ENCODE measurements at places on chromosomes 6 and 20.

GRCh38 chr20:8963330-8963729 is 105.6 kb upstream of the PLCB4 start:
- DNase-seq: no peak

DNA sequence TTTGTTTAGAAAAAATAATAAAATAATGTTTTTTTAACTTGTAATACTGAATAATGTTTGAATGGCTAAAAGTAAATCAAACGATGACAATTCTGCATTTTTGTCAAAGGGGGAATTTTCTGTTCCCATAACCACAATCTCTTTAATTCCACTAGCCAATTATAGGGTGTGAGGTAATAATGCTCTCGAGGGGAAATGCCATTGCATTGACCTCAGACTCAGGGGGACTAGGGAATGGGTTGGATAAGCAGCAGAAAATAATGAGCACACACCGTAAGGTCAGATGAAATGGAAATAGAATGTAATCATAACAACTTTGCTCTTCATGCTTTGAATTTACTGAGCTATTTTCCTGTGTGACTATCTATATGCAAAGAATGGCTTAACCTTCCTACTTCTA is 584.7 kb downstream of the RFPL4B start:
- DNase-seq: no peak

DNA sequence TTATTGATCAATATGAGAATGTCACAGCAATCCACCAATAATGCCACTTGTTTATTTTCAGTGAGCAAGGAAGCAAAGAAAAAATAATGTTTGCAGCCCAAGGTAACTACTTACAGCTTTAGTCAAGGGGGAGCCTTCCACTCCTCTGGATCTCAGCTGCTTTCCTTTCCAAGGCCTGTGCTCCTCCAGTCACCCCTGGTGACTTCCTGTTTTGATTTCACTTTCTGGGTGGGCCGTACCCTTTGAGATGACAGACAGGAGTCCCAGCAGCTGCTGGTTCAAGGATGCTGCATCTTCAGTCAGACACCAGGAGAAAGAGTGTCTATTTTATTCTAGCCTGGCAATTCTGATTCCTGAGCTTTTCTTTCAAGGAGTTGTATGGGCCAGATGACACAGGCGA is 5.6 kb upstream of the VNN2 start:
- DNase-seq: peak; percentile 25

GRCh38 chr6:15487262-15487661 is 175.6 kb downstream of the DTNBP1 start:
- DNase-seq: no peak

DNA sequence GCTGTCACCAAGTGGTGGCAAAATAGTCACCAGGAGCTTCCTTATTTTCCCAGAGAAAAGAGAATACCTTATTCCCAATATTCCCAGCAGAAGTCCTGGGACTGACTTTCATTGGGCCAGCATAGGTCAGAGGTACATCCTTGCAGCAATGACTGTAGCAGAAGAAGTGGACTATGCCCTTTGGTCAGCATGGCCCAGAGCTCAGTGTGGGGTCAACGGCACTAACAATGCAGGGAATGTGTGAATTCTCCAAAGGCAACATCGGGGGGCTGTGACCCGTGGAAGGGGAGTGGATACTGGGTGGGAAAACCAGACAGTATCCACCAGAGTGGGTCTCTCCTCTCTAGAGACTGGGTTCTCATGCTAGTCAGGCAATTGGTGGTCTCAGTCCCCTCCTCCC is 15.6 kb upstream of the LBP start:
- DNase-seq: no peak

DNA sequence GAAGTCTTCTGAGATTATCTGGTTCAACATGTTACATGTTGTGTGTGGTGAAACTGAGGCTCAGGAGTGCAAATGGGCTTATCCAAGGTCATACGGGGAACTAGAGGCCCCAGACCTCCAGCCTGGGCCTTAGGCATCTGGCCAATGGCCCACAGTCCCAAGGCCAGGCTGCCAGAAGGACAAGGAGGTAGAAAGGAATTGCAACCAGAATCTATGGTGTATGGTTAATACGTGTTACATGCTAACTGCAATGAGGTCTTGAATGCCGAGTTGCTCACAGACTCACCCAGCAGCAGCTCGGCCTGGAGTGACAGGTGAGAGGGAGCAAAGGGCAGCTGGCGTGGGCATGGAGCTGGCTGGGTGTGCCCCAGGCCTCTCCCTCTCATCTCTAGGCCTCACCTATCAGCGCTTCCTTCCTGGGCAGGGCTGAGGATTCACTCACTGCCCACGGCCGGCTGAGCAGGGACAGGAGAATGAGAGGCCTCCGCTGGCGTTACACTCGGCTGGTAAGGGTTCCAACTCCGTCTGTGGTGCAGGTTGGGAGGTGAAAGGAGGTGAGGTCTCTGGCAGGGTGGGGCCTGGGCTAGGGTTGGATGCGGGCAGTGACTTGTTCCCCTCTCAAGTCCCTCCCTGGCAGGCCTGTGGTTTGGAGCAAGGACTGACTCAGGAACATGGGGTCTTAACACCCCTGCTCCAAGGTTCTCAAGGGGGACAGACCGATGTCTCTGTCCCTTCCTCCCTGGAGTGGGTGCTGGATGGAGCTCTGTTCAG is at the start of gene TLDC2:
TSS of gene TLDC2 (plus strand) at position 437 of the 771 bp plus-strand sequence. CDS start at position 474, 37 bp downstream.
- no peak for DNase-seq

DNA sequence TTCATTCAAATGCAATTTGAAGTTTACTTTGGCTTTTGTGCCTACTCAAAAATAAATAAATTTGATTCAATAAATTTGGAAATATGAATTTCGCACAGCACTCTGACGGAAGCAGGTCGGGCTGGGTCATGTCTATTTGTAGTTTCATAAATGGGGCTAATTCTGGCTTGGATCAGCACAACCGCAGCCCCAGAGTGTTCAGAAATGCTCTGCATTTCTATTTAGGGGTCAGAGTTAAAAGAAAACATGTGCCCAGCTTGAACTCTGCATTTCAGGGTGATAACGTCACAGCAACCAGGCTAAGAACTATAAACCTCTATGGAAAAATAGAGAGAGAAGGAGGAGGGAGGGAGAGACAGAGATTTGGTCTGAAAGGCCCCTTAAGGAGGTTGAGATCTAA is 480.9 kb upstream of the NOX3 start:
- DNase-seq: no peak

GRCh38 chr20:47466213-47466612 is 35.5 kb upstream of the NCOA3 start:
- no peak for DNase-seq

- DNase-seq: no peak
Measured at GRCh38 chr6:169194737-169195136, 58.9 kb downstream of the THBS2 start.

- no peak for DNase-seq
Measured at GRCh38 chr6:56346958-56347357, 99.6 kb upstream of the COL21A1 start.

DNA sequence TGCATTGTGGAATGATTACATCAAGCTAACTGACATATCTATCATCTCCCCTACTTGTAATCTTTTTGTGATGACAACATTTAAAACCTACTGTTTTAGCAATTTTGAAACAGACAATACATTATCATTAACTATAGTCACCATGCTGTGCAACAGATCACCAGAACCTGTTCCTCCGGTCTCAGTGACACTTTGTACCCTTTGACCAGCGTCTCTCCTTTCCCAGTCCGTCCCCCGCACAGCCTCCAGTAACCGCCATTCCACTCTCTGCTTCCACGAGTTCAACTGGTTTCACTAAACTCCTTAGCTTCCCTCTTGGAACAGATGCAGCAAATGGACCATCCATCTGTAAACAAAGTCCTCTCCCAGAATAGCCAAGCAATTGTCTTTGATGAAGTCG is 21.8 kb downstream of the LRP11 start:
- no peak for DNase-seq

DNA sequence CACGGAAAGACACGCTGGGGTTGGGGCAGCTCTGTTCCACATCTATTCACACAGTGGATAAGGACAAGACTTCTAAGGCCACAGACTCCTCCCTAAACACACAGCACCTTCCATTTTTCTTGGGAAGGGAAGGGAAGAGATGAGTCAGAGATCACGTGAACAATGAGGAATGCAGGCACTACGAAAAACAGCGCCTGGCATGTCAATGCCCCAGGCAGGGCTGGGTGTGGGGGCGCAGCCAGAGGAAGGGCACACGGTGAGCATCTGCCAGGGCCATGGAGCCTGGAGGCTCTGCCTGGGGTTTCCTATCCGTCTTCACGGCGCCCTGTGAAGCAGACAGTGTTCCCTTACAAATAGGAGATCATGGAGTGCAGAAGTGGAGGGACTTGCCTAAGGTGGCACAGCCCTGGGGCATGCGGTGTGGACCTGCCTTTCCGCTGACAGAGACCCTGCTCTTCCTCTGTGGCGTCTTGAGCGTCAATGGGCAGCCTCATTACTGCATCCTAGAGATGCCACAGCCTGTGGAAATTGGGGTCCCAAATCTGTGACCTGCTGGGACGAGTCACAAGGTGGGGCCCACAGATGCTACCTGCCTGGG is 15.4 kb downstream of the UNC93A start:
- no peak for DNase-seq

GRCh38 chr6:91198588-91199255 is 611.9 kb upstream of the MAP3K7 start:
- DNase-seq: no peak

DNA sequence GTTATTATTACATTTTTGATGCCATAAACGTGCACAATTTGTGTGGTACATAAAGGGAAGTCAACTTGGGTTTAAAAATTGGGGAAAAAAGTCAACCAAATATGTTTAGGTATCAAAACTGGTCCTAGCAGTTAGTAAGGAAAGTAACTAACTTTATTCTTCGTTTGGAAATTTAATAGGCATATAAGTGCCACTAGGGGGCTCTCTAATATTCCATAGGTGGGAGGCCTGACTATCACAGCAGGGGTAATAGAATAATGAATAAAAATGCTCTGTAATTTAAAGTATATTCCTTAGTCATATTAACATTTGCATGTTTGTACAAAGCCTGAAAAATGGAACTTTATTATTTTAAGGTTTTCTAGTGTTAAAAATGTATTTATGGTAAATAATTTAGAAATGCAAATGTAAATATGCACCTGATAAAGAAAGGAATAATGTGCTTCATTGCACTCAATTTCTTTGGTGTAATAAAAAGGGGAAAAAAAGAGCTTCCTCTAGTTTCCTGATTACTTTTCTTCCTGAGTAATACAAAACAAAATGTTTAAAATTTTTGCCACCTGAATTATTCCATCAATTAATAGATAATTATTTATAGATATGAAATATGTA is 125.7 kb upstream of the HDAC2 start:
- DNase-seq: no peak

- no peak for DNase-seq
Measured at GRCh38 chr6:119738425-119738824, 388.9 kb upstream of the MAN1A1 start.

GRCh38 chr6:32183030-32183429 is 1.0 kb downstream of the AGER start:
- no peak for DNase-seq

GRCh38 chr20:50108556-50109235 is 4.3 kb downstream of the UBE2V1 start:
- no peak for DNase-seq

- DNase-seq: no peak
Measured at GRCh38 chr6:137795501-137795900, 71.6 kb upstream of the TNFAIP3 start.

DNA sequence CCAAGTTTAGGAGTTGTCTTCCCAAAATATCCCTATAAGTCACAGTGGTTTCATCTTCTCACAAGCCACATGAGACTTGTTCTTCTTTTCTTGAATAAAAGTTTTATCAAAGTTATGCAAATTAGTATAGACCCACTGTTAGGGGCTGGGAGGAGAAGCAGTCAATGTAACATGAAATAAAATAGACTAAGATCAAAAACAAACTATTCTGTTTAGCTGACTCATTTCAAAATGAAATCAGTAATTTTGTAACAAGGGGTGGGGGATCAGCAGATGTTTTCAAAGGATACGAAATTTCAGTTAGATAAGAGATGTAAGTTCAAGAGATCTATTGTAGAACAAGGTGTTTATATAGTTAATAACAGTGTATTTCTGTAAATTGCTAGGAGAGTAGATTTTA is 339.6 kb upstream of the PRDM1 start:
- DNase-seq: no peak

- DNase-seq: no peak
Measured at GRCh38 chr6:52310932-52311331, 26.4 kb upstream of the MCM3 start.

- DNase-seq: no peak
Measured at GRCh38 chr20:34985461-34986310, 30.0 kb downstream of the MYH7B start.

- DNase-seq: no peak
Measured at GRCh38 chr6:148523551-148523950, 180.9 kb downstream of the SASH1 start.

GRCh38 chr20:25629816-25630499 is 6.1 kb upstream of the NANP start:
- DNase-seq: no peak

DNA sequence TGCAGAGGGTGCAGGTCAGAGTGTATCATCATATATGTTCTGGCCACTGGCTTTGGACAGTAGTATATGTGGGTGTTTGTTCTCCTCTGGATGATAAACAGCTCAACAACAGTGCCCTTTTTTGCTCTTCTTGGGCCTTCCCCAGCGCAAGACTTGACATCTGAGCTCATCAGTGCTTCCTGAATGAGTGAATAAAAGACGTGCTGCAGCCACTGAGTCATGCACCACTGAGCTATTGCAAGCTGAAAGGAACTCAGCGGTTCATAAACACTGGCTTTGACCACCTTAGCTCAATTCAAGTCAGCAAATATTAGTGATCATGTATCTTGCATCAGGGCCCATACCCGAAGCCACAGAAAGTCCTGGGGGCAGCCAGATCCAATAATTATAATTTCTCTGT is 105.3 kb upstream of the KCNG1 start:
- no peak for DNase-seq

DNA sequence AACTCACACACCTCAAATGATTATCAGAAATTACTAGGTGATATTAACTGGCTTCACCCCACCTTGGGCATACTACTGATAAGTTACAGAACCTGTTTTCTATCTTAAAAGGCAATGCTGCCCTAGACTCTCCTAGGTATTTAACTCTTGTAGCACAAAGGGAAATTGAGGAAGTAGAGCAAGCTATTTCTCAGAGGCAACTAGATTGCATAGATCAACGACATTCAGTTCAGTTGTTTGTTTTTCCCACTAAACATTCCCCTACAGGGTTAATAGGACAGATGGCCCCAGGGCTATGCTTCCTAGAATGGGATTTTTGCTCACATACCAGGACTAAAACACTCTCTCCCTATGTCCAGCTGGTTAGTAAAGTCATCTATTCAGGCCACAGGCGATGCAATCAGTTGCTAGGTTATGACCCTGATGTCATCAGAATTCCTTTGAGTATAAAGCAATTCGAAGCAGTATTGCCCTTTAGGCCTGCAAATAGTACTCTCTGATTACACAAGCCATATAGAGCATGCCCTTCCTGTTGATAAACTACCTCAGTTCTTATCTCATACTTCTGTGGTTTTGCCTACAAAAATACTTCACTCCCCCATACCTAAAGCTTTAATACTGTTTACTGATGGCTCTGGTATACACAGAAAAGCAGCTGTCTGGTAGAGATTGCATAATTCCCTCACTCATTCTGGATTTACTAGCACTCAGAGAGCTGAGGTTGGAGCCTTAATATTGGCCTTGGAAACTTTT is 67.4 kb upstream of the ASCC3 start:
- DNase-seq: no peak

GRCh38 chr6:16243055-16243454 is 4.7 kb downstream of the GMPR start:
- no peak for DNase-seq
